ENCODE measurements at places on chromosomes 12 and 14. TPM values are rescaled to one million over a fixed set of nuclear protein-coding genes. Genes with fewer than 3 reads are reported as not detected.

The LRRC43 gene
- 4.5 TPM for polyA plus RNA-seq

The TC2N gene
- 10.5 TPM for polyA plus RNA-seq

GRCh38 chr14:65866886-65867285 lies 454.4 kb downstream of the FUT8 start:
- no peak for DNase-seq

- DNase-seq: no peak
Measured at GRCh38 chr12:112518365-112518735, 99.6 kb downstream of the PTPN11 start.

- no peak for DNase-seq
Measured at GRCh38 chr12:60070552-60070951, 474.7 kb downstream of the SLC16A7 start.

The CISTR gene
- polyA plus RNA-seq: not detected

GRCh38 chr12:127779301-127780045 lies 487.5 kb upstream of the TMEM132C start:
- DNase-seq: no peak

GRCh38 chr14:71410578-71411284 lies 503.5 kb downstream of the PCNX1 start:
- DNase-seq: no peak

All from right renal cortex interstitium (tissue), 3 donors.